ENCODE measurements at places on chromosomes 7 and 10.

GRCh38 chr7:24229481-24230226 is 54.3 kb upstream of the NPY start:
- DNase-seq: no peak

DNA sequence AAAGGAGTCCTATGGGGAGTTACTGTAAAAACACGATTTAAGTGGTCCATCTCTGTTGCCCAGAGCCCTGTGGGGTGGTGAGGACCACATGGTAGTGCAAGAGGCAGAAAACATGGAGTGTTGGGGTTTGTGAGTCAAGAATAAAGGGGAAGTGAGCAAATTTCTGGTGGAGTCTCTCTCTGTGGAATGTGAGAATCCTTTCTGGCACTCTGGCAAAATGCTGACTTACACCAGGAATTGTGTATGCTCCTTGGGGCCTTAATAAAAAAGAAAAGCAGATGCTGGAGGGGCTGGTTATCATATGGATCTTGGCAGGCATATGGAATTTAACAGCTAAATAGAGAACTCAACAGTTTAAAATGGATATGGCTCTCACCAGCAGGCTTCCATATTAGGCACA is 486.0 kb downstream of the TNS3 start:
- no peak for DNase-seq

DNA sequence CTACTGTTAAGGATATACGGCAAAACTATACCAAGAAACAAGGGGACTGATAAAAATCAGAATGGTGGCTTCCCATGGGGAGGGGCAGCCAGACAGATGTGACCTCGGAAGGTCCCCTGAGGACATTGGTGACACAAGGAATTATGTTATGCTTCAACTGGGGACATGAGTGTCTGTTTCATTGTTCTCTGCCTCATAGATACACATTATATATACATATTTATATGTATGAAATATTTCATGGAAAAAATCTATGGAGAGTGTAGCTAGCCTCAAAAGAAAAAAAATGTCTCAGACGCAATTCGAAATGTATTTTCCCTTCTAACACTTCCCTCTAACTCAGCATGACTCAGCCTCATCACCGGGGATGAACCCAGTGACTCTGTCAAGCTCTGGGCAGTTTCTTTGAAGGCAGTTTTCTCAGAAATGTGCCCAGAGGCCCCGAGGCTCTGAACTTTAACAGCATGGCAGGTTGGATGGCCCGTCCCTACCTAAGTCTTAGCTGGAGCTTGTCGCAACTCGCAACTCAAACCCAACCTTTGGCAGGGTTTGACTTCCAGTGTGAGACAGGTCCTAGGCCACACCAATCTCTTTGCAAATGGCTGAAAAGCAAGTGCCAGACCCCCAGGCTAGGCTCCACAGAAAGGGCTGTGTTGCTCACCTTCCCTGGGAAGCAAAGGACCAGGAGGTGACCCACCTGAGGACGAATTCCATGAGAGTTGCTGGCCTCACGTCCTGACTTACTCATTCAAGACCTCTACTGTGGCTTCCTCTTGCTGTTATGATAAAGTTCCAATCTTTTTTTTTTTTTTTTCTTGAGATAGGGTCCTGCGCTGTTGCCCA is 86.9 kb downstream of the CARD11 start:
- DNase-seq: peak; percentile 67

GRCh38 chr10:117860823-117861222 is 185.9 kb downstream of the RAB11FIP2 start:
- DNase-seq: no peak

- DNase-seq: no peak
Measured at GRCh38 chr10:100696477-100696901, 48.9 kb upstream of the PAX2 start.

- DNase-seq: no peak
Measured at GRCh38 chr10:124142006-124142739, 48.8 kb upstream of the CHST15 start.

DNA sequence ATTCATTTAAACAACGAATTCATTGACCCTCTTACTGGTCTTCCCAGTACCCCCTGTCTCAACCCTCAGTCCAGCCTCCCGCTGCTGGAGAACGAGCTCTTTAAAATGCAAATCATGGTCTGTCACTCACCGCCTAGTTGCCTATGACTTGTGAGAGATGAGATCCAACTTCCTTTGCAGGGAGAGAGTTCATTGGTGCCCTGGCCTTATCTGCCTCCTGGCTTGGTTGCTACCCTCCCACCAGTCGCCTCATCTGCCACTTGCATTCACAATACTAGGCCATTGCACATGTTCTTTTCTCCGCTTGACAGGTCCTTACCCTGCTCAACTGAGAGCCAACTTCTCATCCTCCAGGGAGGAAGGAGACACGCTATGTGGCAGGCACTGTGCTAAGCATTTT is 54.0 kb upstream of the MXI1 start:
- DNase-seq: no peak

- DNase-seq: no peak
Measured at GRCh38 chr7:93044147-93044810, 73.5 kb downstream of the SAMD9 start.

DNA sequence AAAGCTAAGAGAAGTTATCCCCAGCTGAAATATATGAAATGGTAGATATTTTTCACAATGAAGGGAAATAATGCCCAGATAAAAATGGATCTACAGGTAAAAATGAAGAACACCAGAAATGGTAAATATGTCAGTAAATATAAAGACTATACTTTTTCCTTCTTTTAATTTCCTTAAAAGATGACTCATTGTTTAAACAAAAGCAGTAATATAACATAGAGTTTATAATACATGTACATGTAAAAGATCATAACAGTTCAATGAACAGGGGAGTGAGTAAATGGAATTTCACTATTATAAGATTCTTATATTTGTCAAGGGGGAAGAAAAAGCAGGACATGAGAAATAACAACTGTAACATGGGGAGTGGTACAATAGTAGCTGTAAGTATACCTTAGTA is 7.4 kb downstream of the POT1 start:
- DNase-seq: no peak

GRCh38 chr10:25766213-25766612 is 167.8 kb upstream of the MYO3A start:
- DNase-seq: no peak

DNA sequence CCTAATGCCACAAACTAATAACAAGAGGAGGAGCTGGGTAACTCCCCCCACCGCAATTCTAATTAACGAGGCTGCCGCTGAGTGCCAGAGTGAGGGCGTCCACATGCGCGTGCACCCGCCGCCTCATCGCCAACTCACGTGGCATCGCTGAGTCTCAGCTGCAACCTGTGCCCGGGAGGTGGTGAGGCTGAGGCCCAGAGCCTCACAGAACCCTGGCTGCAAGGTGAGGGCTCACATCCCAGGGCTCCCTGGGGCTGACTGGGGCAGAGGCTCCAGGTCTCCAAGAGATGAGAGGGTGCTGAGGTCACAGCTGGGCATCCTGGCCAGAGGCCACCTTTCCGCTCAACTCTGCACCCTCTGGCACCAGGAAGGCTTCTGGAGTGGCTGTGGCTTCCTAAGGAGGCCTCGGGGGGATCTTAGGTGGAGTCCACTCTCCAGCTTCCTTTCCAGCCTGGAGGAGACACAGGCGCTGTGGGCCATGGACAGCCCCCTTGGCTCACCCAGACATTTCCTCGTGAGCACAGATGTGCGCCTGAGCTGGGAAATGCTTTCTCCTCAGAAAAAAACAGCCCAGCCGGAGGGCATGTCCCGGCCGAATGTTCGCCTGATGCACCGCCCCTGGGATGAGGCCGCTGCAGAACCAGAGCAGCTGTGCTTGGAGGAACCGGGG is 242.6 kb downstream of the MAD1L1 start:
- no peak for DNase-seq

- peak; percentile 70 for DNase-seq
Measured at GRCh38 chr10:75043256-75044131, 68.0 kb upstream of the SAMD8 start.

DNA sequence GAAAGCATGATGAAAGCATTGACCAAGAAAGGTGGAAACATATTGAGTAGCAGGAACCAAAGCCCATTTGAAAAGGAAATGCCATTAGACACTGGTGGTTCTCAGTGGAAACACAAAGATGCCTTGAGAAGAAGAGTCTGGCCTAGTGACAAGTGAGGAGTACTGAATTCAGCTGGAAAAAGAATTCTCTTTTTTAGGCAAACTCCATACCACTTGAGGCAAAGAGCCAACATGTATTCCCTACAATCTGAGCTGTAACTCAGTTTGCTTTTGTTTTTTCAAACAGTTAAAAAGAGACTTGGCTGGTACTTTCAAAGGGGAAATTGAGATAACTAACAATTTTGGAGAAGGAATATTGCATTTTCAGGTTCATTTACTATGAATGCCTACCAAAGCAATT is 624.0 kb downstream of the NRG3 start:
- no peak for DNase-seq

DNA sequence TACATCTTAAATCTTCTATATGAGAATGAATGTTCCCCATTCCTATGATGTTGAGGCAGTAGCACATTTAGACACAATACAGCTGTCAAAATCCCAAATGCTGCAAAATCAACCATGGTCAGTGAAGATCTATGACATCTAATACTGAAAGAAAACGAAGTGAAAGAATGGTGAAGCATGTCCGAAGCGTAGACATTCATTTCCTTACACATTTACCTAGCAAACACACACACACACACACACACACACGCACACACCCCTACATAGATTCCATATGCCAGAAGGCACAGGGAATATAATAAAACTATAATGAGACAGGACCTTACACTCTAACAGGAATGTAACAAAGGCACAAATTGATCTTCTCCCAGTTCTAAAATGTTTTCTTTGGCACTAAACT is 32.5 kb downstream of the CCDC6 start:
- DNase-seq: no peak

- no peak for DNase-seq
Measured at GRCh38 chr10:13700473-13701144, 113.8 kb downstream of the PRPF18 start.

GRCh38 chr7:28179120-28180030 is 1.2 kb downstream of the JAZF1 start:
- DNase-seq: peak; percentile 76

DNA sequence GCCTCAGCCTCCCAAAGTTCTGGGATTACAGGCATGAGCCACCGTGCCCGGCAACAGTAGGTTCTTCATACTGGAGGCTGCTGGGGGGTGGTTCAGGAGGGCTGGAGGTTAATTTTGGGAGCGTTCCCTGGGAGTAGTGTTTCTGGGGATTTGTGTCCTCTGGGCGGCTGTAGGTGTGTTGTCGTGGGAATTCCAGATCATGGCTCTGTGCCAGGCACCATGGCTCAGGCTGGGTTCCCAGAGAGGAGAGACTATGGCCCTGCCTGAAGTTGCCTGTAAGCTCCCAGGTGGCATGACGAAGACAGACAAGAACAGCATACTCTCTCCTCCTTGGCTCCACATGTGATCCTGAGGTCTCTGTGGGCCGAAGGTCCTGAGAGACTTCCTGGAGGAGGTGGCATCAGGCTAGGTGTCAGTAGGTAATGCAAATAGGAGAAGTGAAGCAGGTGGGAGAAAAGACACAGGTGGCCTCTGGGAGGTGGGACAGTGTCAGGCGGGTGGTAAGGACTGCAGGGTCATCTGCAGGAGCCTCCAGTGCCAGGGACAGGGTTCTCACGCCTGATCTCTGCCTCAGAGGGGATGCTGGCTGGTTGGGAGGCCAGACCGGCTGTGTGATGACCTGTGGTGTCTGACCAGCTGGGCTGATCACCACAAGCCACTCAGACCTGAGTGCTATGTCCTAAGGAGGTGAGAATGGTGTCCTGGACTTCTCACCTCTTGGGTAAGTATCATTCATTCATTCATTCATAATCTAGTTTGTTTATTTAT is 18.7 kb downstream of the CLIP2 start:
- no peak for DNase-seq

- DNase-seq: no peak
Measured at GRCh38 chr7:158113321-158114025, 474.1 kb downstream of the PTPRN2 start.

- DNase-seq: peak; percentile 90
Measured at GRCh38 chr10:11757821-11758463, 15.8 kb downstream of the ECHDC3 start.

- DNase-seq: no peak
Measured at GRCh38 chr7:25148772-25149575, 23.9 kb upstream of the CYCS start.

DNA sequence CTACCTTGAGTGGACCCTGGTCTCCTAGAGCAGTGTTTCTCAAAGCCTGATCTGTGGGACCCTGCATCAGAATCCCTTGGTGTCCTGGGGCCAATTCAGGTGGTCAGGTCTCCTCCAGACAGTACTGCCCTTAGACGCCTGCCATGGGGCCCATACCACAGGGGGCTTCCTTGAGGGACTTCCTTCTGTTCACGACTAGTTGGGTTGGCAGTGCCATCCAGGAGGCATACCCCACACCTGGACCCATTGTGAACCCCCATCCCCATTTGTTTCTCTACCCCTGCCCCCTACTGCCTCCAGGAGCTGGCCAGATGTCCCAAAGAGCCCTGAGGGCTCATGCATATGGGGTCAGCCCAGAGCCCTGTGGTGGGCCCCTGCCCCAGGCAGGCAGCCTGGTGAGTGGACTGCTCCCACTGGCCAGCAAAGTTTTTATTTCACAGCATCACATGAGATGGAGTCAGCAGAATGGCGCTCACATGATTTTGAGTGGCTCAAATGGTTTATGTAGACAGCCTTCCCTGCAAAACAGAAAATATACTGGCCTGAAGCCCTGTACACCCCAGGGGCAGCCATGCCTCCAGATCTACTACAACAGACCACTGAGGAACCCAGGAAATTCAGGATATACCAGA is 259.9 kb upstream of the ZMIZ1 start:
- no peak for DNase-seq

DNA sequence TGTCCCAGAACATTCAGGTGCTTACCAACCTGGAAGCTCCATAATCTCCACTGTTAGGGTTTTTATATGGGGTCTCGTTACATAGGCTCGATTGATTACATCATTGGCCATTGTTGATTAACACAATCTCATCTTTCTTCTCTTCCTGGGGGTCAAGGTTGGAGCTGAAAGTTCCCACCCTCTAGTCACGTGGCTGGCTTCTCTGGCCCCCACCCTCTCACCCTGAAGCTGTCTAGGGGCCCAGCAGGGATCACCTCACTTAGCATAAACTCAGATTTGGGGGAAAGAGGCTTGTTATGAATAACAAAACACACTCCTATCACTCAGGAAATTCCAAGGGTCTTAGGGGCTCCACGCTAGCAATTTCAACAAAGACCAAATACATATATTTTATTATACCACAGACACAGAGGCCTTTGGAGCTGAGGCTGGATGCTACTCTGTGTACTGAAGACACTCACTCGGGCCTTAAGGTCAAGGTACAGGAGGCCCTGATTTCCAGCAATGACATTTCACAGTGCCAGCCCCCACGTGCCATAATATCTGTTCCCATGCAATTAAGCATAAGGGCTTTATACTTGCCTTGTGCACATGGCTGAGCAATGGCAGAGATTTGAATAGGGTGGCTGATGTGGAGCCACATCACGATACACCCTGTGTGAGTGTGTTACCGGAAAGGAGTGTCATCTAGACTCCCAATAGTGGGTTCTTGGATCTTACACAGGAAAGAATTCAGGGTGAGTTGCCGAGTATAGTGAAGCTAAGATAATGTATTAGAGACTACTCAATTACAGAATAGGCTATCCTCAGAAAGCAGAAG is 108.2 kb downstream of the COL26A1 start:
- no peak for DNase-seq

- DNase-seq: no peak
Measured at GRCh38 chr7:12706900-12707536, 19.6 kb downstream of the ARL4A start.
